ENCODE measurements at places on chromosomes 6 and 20.

DNA sequence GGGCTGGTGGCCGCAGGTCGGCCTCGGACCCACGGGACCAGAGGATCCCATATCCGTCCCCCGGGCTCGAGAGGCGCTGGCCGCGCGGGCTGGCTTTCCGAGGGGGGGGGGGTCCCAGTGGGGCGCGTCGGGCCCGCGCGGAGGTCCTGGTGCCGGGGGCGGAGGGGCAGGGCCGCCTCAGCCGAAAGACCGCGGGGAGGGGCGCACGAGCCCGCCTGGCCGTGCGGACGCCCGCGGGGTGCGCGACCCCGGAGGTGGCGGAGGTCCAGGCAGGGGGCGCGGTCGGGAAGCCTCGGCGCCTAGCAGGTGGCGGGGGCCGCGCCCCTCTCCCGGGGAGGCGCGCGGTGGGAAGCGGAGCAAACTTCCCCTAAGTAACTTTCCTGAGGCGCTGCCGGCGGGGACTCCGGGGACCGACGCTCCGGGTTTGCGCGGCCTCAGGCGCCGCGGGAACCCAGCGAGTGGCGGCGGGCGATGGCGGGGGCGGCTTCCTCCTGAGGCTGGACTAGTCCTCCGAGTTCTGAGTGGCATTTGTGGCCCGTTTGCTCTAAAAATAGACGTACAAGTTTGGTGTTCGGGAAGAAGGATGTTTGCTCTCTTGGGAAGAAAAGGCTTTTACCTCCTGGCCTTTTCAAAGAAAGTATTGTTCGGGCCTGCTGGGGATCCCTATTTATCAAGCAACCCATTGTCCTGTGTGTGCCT is 26.5 kb upstream of the BTBD3 start:
- no peak for DNase-seq

- DNase-seq, result no peak
These were observed 90.8 kb downstream of the GMPR start for GRCh38 chr6:16329233-16329632.

- no peak for DNase-seq
These were observed 23.2 kb upstream of the SPAG4 start for GRCh38 chr20:35592339-35592974.

- no peak for DNase-seq
These were observed 7.2 kb downstream of the PXDC1 start for GRCh38 chr6:3744211-3744900.

DNA sequence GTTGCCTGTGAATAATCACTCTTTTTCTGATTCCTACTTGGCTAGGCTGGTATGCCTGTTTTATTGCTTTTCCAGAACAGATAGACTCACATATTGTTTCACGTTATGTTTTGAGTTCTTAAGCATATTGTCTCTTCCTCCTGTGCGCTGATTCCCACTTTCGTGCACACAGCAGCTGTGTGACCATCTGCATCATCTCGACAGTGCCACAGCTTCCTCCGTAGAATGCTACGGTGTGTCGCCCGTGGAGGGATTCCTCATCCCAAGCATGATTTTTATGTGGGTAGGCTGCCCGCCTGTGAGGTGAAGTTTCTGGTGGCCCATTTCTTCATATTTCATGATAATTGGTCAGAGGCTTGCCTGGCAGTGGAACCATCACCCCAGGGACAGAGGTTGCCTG is 31.8 kb downstream of the PLCB4 start:
- no peak for DNase-seq

GRCh38 chr20:22905658-22906057 is 129.5 kb upstream of the SSTR4 start:
- DNase-seq, result no peak

- no peak for DNase-seq
These were observed 542.1 kb upstream of the MAN1A1 start for GRCh38 chr6:119891644-119892043.

- DNase-seq, result no peak
These were observed 354.2 kb downstream of the GRIK2 start for GRCh38 chr6:101747716-101748115.

DNA sequence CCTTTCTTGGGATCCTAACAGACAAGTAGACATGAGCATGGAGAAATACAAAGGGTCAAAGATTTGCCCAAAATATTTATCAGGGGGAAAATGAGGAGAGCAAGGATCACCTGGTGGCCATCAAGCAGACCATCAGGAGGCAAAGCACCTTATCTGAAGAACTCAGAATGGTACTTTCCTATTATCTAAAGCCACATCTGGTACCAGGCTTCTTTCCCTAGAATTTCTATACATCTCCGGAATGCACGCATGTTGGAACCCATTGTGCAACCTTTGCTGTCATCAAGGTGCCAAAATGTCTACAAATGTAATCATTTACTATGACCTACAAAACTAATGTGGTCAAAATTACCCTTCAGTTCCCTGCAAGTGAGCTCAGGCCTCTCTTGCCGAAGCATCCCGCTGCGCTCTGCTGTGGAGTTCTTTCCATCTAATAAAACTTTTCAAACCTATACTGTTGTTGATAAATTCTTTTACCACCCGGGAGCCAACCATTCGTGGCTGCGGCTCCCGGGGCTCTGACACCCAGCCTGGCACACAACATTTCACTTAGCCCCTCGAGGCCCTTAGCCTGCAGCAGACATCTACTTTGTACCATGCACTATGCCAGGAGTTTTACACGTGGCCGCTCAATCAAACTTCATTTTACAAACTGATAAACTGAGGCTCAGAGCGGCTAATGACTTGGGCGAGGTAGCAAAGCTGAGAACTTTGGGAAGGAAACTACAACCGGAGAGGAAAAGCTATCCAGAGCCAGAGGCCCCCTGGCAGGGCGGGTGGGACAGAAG is 3.8 kb upstream of the CPXM1 start:
- DNase-seq, result no peak

GRCh38 chr6:155747491-155747890 is 291.9 kb upstream of the NOX3 start:
- DNase-seq, result no peak

GRCh38 chr20:17644451-17644850 is 37.6 kb downstream of the RRBP1 start:
- no peak for DNase-seq

DNA sequence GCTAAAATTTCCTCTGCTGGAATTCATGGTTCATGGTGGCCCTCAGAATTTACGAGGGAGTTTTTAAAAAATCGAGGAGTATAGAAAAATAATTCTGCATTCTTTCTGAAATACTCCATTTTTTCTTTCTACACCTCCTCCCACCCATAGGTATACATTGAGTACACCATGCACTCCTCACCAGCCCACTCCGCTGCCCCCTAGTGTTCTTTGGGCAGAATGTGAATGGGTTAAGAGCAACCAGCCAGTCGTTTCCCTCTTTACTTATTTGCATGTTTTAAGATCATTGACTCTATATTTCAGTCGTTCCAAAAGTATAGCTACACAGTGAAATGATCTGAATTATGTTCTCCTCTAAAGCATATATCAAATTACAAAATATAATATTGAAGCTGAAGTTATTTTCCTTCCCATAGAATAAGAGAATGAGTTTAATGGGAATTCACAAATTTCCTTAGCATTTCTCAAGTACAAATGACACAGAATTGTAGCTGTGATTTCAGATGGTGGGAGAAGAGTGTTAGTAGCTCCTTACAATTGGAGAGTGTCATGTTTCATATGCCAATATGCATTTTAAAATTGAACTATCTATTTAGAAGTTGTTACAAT is 977.7 kb upstream of the SLC35B3 start:
- DNase-seq, result no peak

Data from smooth muscle cell of the brain vasculature (primary cell).